ENCODE measurements at places on chromosomes 4 and X.
A peak's percentile ranks its signal among the peaks of the same experiment; 100 is the strongest.

- no peak for DNase-seq
Measured at GRCh38 chr4:17535906-17536305, 20.9 kb downstream of the CLRN2 start.

- DNase-seq = peak; percentile 18
Measured at GRCh38 chr4:171025776-171026175, 787.4 kb upstream of the GALNTL6 start.

DNA sequence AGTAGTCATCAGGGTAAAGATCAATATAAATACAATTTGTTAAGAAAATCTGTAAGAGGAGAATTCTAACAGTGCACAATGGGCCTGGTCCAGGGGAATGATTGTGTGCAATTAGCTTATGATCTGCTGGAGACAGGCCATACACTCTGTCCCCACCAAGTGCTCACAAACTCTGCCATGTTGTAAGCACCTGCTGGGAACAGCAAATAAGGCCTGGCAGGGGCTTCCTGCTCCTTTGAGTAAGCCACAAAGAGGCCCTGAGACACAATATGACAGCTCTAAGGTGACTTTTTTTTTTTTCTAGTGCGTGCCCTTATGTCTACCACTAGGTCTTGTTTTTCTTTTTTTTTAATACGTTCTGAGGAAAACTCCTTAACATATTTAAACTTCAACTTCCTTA, 866.3 kb upstream of the PCDH7 start:
- no peak for DNase-seq

- no peak for DNase-seq
Measured at GRCh38 chr4:61771056-61771455, 570.9 kb downstream of the ADGRL3 start.

DNA sequence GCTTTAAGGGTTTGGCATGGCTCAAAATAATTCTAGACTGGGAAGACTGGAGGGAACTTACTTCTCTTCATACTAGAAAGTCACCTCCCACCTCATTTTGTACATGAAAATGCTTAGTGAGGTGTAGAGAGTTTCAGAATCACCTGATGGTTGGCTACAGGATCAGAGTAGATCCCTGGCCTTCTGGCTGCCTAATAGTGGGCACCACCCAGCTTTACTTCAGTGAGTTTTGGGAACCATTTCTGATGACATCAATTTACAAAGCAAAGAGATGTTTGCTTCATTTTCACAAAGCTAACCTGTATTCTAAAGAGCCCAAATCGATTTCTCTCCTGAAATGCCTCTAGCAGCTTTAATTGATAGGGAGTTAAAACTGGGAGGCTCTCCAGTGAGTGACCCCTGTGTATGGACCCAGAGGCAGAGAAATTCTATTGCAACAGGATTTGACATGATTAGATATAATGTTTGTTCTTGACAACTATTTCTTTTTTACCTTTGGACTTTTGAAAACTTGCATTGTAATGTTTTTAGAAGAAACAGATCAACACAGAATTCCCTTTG, 180.5 kb downstream of the PTTG2 start:
- DNase-seq = no peak

DNA sequence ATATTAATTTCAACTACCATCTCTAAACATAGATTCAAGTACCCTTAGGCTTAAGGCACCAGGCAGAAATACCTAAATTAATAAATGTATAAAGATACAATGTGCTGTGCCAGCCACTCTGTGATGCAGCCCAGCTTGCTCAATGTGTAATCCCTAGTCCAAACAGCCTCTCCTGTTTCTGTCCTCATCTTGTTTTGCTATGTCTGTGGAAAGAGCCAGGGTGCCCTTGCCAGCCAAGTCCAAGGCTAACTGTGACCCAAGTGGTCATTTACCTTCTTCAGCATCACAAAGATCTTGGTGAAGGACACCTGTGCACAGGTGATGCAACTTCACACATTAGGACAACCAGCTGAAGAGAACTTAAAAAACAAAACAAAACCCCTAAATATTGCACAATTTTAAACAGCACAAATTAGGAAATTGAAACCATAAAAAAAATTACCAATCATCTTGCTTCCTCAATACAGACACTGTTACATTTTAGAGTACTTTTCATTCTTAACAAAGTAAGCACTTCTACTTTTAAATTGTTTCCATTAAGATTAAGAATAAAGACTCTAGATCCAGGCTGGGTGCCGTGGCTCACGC, 89.6 kb downstream of the C4orf51 start:
- no peak for DNase-seq

DNA sequence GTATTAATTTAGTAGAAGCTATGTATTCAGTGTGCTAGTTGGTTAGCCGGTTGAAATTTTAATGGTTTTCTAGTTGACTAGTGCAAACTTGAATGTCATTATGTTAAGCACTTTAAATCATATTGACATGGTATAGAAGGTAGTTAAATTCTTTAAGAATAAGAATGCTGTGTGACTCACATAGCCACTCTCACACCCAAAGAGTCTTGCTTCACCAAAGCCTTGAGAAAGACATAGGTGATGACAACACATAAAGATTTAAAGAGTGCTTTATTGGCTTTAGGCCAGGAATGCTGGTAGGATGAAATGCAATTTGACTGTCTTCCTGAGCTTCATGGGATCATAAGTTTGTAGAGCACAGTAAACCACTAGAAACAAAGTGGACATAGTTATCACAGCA, 85.3 kb downstream of the DCAF8L2 start:
- DNase-seq = peak; percentile 53

DNA sequence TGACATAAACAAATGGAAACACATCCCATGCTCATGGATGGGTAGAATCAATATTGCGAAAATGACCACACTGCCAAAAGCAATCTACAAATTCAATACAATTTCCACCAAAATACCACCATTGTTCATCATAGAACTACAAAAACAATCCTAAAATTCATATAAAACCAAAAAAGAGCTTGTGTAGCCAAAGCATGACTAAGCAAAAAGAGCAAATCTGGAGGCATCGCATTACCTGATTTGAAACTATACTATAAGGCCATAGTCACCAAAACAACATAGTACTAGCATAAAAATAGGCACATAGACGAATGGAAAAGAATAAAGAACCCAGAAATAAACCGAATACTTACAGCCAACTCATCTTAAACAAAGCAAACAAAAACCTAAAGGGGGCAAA, 342.8 kb upstream of the AGA start:
- no peak for DNase-seq

DNA sequence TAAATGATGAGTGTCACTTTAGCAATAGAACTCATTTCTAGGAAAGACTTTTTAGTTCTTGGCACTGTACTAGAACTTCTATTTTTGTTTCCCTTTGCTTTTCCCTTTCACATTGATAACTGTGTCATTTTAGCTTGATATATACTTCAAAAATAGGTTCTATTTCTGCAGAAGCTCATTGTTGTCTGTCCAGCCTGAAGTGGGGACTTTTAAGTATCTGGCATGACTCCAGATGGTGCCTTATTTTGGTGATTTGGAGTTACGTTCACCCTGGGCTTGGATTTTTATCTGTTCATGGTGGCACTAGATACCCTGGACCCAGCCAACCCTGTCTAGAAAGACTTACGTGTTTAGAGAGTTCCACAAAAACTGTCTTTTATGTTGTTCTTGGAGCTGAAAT, 3.4 kb downstream of the ABHD18 start:
- DNase-seq = no peak

- no peak for DNase-seq
Measured at GRCh38 chr4:123976285-123976684, 579.7 kb downstream of the SPRY1 start.

DNA sequence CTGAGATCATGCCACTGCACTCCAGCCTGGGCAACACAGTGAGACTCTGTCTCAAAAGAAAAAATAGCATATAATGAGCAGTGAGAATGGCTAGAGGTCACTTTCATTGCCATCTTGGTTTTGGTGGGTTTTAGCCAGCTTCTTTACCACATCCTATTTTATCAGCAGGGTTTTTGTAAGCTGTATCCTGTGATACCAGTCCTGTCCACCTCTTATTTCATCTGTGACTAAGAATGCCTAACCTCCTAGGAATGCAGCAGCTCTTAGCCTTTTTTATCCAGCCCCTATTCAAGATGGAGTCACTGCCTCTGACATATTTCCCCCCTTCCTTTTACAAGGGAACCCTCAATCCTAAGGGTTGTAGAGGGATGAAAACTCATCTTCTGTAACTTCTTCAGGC, 26.1 kb upstream of the IGFBP7 start:
- no peak for DNase-seq

DNA sequence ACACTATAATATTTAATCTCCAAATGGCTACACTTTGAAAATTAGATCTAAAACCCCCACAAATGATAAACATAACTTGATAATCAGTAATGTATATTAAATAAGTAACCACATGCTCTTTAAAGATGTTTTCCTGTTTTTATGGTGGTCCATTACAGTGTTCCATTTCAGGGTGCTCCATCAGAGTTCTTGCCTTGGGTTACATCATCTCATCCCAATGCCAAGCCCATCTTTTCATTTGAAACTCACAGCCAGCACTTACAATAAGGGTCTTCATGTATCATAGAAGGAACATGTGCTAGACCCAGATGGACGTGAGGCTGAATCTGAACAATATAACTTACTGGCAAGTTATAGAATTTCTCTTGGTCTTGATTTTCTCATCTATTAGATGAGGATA, 10.5 kb upstream of the PAQR3 start:
- DNase-seq = no peak

DNA sequence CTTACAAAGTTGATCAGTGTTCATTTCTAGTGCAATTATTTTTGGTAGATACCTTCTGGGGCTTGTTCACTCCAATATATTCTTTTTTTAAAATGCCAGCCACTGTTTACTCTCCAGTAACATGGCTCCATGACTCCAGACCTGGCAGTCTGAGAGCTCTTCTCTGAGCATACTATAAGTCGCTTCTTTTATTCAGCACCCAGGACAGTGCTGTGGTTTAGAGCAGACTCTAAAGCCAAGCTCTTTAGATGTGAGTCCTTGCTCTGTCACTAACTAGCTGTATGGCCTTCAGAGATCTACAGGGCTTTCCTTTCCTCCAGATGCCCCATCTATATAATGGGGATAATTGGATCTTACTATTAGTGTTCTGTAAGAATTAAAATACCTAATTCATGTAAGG, 200.2 kb upstream of the FAM241A start:
- no peak for DNase-seq

DNA sequence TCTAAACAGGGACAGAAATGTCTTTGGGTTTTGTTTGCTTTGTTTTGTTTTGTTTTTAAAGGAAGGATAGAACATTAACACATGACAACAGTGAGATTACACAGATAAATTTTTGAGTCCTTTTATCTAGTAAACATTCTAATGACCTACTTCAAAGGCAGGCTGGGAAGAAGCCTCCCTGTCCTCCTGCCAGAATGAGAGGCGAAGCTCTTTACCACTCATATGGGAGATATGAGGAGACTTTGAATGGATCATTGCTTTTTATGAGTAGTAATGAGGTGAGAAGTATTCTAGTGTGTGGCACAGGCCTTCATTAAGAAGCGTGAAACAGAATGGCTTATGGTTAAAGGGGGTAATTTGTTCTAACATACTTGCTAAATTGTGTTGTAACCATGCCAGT, 172.0 kb downstream of the FBXO8 start:
- DNase-seq = no peak

- no peak for DNase-seq
Measured at GRCh38 chr4:3852309-3852708, 86.1 kb downstream of the ADRA2C start.

- DNase-seq = no peak
Measured at GRCh38 chr4:86376850-86377249, 17.0 kb upstream of the MAPK10 start.

DNA sequence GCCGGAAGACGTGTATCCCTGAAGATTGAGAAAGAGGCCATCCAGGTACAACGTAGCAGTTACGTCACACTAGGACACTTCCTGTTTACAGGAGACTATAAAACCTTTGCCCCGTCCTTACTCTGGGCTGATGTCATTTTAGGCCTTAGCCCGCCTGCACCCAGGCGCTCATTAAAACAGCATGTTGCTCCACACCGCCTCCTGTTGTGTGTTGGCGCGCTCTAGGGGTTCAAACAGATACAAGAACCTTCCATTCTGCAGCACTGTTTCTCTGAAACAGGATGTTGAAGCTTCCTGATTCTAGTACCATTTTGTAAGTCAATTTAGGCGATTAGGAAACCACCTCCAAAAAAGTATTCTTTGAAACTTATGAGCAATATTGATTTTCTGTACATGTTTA, 722.1 kb downstream of the PCDH7 start:
- DNase-seq = no peak

GRCh38 chr4:30601070-30601865, 118.9 kb upstream of the PCDH7 start:
- DNase-seq = no peak

DNA sequence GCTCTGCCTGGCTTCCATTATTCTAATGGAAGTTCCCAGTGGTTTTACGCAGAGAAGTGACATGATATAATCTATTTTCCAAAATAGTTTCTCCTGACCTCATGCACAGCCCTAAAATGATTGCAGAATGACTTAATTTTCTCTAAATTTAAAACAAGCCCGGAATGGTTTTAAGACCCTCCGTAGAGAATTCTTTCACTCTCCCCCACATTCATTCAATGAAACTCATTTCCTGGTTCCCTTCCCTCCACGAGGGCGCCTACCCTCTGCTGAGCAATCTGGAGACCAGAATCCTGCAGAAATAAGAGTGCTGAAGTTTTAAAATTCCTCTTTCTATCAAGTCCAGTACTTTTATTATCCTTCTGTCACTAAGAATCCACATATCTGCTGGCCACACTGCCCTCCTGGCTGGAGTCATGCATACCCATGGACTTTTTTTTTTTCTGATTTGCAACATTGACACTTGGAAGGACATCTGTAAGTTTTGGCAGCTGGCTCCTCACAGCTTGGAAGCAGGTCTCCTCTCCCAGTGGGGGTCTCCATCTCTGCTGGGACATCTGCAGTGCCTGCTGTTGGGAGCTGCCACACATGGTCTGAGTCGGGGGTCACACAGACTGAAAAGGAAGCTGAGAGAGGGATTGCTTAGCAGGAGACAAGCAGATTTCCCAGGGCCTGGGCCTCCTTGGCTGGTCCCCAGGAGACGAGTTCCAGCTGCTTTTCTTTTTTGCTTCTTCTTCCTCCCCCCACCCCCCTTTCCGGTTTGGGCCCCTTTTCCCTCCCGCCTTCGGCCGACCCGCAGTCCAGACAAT, 86.1 kb downstream of the SOWAHB start:
- no peak for DNase-seq

DNA sequence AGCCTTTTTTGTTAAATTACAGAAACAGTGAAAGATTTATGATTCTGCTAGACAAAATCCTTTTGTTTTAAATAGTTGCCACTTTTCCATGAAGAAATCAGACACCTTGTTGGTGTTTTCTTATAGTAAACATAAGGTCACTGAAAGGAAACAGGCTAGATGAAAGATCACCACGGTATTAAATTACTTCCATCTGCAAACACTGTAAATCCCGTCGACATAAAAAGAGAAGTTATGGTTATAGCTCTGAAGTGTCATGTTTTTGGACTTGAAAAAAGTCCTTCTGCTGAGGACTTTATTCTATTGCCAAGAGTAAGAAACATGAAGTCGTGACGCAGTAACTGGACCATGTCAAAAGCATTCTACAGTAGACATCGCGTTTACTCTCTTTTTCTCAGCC, 567.6 kb upstream of the SLIT2 start:
- no peak for DNase-seq

- no peak for DNase-seq
Measured at GRCh38 chr4:152451496-152451895, 84.4 kb downstream of the FBXW7 start.

GRCh38 chr4:19278665-19279064, 973.0 kb upstream of the SLIT2 start:
- no peak for DNase-seq

- no peak for DNase-seq
Measured at GRCh38 chr4:150821641-150822040, 193.4 kb downstream of the LRBA start.

GRCh38 chr4:114890773-114891172, 222.6 kb downstream of the NDST4 start:
- no peak for DNase-seq

GRCh38 chrX:56928546-56928945, 66.8 kb downstream of the SPIN3 start:
- DNase-seq = no peak
